ENCODE measurements at places on chromosomes 6 and 20. TPM values are rescaled to one million over a fixed set of nuclear protein-coding genes. Genes with fewer than 3 reads are reported as not detected.

GRCh38 chr6:82264824-82265223 is 17.3 kb upstream of the IBTK start:
- no peak for DNase-seq

- no peak for DNase-seq
Measured at GRCh38 chr20:13341737-13342393, 120.8 kb downstream of the ISM1 start.

GRCh38 chr20:49969946-49970345 is 12.8 kb upstream of the SNAI1 start:
- peak; percentile 10 for DNase-seq

- no peak for DNase-seq
Measured at GRCh38 chr6:23696992-23697391, 429.0 kb upstream of the NRSN1 start.

- no peak for DNase-seq
Measured at GRCh38 chr6:19052219-19052618, 665.1 kb downstream of the RNF144B start.

- DNase-seq, result no peak
Measured at GRCh38 chr20:6832811-6833210, 65.3 kb downstream of the BMP2 start.

- DNase-seq, result no peak
Measured at GRCh38 chr20:7159903-7160302, 392.4 kb downstream of the BMP2 start.

- no peak for DNase-seq
Measured at GRCh38 chr6:41191569-41191968, 9.4 kb downstream of the TREML2 start.

GRCh38 chr6:155256122-155256795 is 7.6 kb upstream of the CLDN20 start:
- no peak for DNase-seq

DNA sequence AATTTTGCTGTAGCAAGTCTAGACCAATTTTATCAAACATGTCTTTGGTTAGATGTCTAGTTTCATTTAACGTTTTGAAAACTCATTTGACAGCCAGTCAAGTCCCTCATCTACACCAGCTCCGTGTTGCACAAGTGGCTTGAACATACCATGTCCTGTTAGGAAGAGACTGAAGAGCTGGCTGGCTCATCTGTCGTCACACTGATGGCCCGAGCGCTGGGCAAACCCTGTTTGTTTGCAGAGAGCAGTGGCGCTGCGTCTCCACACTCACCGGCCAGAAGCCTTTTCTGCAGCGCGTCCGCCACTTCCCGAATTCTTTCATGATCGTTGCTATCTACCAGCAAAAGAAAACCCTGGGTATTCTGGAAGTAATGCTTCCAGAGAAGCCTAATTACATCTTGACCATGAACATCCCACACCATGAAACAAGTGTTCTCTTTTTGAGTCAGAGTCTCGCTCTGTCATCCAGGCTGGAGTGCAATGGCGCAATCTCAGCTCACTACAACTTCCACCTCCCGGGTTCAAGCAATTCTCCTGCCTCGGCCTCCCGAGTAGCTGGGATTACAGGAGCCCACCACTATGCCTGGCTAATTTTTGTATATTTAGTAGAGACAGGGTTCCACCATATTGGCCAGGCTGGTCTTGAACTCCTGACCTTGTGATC is 10.7 kb upstream of the TCFL5 start:
- peak; percentile 37 for DNase-seq

GRCh38 chr6:162217811-162218493 is 509.6 kb downstream of the PRKN start:
- no peak for DNase-seq

GRCh38 chr6:90739802-90740201 is 152.9 kb upstream of the MAP3K7 start:
- DNase-seq, result no peak

DNA sequence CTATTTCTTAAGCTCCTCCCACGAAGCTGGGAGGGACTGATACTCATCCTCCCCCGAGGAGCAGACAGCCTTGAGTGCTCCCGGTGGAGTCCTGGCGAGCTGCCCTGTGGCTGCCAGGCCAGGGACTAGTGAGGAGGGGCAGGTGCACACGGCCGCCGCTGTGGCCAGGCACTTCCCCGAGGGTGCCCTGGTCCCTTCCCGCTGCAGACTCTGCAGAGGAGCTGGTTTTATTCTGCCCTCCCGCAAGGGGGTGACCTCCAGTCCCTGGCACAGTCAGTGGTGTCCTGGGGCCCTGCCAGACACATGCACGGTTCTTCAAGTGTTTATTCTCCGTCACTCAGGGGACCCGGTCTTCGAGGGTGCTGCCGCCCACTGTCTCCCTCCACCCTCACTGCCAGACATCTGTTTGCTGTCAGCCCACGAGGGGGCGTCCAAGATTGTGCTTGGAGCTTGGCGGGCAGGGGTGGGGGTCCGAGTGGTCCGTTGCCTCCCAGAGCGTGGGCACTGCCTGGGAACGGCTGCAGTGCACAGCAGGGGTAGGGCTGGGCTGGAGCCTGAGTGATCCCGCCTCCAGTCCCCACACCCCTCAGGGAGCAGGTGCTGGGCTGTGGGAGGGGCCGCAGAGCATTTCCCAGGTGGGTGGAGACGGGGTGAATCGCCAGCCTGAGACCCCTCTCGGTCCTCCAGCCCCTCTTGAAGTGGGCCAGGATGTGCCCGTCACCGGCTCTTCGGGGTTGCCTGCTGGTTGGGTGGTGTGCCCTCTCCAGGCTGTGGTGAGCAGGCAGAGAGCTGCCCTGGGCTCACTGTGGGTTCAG is 3.1 kb upstream of the CABLES2 start:
- DNase-seq, result no peak

DNA sequence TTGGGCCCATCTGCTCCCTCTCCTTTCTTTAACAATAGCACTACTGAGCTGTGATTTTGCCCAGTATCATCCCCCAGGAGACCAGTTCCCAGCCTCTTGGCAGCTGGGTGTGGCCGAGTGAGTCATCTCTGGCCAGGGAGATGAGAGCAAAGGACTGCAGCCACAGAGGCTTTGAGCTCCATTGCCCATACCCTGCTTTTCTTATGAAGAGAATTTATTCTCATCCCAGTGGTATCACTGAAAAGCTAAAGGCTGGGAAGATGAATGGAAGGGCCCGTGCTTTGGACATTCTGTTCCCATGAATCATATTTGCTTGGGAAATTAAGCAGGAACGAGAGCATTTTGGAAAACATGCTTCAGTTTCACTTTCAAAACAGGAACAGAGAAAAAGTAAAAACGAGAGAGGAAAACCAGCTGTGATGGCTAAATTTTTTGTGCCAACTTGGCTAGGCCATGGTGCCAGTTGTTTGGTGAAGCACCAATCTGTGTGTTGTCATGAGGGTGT is 14.9 kb downstream of the CST3 start:
- peak; percentile 94 for DNase-seq

DNA sequence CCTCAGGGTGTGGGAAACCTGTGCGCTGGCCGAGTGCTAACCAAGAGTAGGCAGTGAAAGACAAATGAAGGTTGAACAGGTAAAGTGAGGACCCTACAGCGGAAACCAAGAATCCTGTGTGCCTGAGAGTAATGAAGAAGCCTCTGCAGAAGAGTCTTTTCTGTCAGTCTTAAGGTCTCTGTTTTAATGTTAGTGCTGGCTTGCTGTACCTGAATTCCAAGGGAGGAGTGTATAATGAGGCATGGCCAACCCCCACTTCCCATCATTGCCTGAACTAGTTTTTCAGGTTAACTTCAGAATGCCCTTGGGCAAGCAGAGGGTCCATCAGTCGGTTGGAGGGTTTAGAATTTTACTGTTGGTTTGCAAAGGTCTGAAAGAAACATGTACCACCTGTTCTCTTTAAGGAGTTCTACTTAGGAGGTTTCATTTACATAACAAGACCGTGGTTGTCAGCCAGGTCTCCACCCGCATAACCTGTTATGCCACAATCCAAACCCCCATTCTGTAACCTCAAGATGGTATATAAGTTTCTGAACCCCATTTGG is 589 bp upstream of the PDCD2 start:
- no peak for DNase-seq

GRCh38 chr6:151181706-151182363 is 57.9 kb upstream of the AKAP12 start:
- no peak for DNase-seq

DNA sequence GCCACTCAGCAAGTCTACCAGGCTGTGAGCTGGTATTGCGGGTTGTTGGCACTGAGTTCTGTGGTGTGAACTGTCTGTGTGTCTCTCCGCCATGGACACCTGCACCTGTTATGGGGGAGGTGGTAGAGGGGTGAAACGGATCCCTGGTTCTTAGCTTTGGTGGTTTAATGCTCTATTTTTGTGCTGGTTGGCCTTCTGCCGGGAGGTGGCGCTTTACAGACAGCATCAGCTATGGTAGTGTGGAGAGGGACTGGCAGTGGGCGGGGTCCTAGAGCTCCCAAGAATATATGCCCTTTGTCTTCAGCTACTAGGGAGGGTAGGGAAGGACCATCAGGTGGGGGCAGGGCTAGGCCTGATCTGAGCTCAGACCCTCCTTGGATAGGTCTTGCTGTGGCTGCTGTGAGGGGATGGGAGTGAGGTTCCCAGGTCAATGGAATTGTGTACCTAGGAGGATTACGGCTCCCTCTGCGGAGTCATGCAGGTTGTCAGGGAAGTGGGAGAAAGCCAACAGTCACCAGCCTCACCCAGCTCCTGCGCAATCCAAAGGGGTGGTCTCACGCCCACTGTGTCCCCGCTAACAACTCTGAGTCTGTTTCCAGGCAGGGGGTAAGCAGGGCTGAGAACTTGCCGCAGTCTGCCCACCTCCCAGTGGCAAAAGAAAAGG is 154.3 kb downstream of the CCDC170 start:
- no peak for DNase-seq

- DNase-seq, result no peak
Measured at GRCh38 chr6:141610741-141611140, 522.0 kb upstream of the GJE1 start.

DNA sequence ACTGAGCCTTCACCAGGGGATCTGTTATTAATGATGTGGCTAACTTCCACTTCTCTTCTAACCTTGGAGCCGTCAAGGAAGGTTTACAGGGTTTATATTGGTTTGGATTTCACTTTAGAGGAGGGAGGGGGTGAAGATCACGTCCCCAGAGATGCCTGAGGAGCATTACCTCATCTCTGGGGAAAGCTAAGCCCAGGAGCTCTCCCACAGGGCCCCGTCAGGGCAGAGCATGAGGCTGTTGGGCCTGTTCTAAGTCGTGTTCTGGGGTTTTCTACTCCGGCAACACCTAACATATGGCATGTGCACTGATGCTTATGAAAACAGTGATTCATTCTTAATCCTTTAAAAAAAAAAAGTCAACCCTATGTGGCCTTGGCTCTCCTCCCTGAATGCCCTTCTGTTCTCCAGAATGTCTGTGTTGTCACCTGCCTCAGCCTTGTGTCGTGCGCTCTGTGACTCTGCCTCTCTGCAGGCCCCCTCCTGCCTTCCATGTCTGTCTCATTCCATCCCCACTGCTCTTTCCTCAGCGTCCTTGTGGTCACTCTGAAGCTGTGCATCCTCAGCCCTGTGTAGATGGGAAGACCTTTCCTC is 97.4 kb upstream of the JARID2 start:
- no peak for DNase-seq

DNA sequence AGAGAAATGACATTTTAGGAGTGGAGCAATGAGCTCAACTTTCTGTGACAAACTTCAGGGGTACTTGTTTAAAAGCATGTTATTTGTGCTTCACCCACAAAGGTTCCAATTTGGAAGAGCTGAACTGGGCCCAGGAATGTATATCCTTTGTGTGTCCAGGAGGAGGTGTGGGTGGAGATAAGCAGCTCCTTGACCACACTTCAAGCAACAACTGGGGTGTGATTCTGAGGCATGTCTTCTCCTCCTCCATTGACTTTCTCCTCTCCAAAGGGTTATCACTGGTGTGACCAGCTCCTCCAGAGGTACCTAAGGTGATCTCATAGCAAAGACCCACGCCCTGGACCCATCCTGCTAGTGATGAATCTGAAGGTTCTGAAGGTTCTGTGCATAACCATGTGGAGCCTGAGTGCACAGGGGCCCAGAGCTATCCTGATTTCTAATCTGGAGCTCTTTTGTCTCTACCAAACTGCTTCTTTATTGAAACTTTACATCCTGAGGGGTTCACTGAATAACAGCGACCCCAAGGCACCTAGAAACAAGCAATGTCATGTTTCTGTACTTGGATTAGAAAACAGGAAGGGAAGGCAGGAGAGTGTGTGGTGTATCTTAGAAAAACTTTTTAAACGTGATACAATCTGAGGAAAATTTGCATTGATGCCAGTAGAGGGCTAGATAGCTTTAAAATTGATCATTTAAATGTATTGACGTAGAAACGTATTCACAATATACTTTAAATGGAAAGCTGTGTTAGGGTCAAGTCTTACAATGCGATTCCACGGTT is 60.9 kb upstream of the CD93 start:
- no peak for DNase-seq

DNA sequence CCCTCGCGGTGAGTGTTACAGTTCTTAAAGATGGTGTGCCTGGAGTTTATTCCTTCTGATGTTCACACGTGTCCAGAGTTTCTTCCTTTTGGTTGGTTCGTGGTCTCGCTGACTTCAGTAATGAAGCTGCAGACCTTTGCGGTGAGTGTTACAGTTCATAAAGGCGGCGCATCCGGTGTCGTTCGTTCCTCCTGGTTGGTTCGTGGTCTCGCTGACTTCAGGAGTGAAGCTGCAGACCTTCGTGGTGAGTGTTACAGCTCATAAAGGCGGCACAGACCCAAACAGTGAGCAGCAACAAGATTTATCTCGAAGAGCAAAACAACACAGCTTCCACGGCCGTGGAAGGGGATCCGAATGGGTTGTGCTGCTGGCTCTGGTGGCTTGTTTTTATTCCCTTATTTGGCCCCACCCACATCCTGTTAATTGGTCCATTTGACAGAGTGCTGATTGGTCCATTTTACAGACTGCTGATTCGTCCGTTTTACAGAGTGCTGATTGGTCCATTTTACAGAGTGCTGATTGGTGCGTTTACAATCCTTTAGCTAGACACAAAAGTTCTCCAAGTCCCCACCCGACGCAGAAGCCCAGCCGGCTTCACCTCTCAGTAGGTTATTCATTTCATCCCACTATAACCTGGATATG is 48.2 kb upstream of the ARG1 start:
- DNase-seq, result no peak

GRCh38 chr20:15359056-15359455 is 1021.6 kb upstream of the FLRT3 start:
- DNase-seq, result no peak

- DNase-seq, result no peak
Measured at GRCh38 chr20:15802020-15802419, 771.2 kb downstream of the KIF16B start.

Gene CST7
- total RNA-seq, result 3.4 TPM

Gene ADAM33
- total RNA-seq, result 52.0 TPM

Gene TNXB
- total RNA-seq, result 407 TPM

Gene TGM3
- not detected for total RNA-seq

Gene HLA-DRA
- total RNA-seq, result 225 TPM

Gene BHLHE23
- not detected for total RNA-seq

Gene SUN5
- total RNA-seq, result not detected

Data from posterior vena cava (tissue), 2 donors.